ENCODE measurements at places on chromosomes 16 and 17.

GRCh38 chr16:67016143-67016542 lies 12.8 kb upstream of the CBFB start:
- no peak for DNase-seq

- DNase-seq: no peak
These were observed 2.6 kb downstream of the ZACN start for GRCh38 chr17:76081295-76082210.

DNA sequence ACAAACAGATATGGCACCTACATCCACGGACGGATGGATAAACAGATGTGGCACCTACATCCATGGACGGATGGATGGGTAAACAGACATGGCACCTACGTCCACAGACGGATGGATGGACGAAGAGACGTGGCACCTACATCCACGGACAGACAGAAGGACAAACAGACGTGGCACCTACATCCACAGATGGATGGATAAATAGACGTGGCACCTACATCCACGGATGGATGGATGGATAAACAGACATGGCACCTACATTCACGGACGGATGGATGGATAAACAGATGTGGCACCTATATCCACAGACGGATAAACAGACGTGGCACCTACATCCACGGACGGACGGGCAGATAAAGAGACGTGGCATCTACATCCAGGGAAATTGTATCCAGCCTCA lies 45.6 kb downstream of the TIMM22 start:
- no peak for DNase-seq

DNA sequence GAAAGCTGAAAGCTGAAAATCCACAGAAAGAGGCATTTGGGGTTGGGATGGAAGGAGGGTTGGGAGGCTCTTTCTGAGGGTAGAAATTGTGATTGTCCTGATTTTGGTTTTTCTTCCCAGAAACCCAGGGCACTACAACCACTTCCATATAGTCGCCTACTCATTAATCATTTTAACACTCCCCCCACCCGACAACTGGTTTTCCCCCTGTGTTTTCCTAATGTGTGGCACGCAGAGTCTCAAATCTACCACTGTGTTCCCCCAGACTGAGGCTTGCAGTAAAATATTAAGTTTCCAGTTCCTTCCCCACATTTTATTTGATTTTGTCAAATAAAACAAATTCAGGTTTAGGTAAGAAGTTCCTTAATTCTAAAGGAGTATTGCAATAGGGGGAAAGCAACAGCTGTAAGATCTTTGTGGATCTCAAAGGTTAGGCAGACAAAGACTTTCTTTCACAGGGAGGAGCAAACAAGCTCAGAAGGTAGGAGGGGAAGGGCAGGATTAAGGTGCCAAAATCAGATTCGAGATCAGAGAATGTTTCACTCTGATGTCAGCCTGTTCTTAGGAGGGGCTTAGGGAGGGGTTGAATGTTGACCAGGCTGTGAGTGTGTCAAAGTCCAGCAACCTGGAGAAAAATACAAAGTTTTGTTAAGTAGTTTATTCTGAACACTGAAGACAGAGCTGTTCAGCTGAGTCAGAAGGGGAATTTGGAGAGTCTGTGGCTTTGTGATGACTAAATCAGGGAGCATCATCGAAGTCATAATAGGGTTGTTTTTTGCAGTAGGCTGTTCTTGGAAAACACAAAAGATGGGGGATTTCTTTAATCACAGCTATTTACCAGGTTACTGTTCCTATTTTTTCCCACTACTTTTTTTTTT lies 3.6 kb downstream of the ZNF267 start:
- no peak for DNase-seq

- peak; percentile 37 for DNase-seq
These were observed 35.3 kb upstream of the RAI1 start for GRCh38 chr17:17645961-17646360.

GRCh38 chr17:9533441-9533840 lies 42.2 kb downstream of the STX8 start:
- DNase-seq: no peak

DNA sequence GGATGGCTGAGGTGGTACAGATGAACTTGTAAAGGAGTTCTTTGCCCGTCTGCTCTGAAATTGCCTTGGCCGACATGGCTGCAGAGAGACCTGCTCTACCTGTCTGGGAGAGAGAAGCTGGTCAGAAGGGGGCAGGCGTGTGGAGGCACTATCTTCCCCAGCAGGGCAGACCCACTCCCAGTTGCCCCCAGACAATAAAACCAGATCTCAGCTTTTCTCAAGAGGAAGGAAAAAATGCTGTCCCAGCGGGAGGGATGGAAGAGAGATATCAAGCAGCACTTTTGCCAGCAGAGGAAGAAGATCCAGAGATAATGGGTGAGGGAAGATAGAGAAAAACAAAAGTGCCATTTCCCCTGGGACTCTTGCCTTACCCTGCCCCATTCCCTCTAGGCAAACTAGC lies 5.0 kb downstream of the ACLY start:
- no peak for DNase-seq

DNA sequence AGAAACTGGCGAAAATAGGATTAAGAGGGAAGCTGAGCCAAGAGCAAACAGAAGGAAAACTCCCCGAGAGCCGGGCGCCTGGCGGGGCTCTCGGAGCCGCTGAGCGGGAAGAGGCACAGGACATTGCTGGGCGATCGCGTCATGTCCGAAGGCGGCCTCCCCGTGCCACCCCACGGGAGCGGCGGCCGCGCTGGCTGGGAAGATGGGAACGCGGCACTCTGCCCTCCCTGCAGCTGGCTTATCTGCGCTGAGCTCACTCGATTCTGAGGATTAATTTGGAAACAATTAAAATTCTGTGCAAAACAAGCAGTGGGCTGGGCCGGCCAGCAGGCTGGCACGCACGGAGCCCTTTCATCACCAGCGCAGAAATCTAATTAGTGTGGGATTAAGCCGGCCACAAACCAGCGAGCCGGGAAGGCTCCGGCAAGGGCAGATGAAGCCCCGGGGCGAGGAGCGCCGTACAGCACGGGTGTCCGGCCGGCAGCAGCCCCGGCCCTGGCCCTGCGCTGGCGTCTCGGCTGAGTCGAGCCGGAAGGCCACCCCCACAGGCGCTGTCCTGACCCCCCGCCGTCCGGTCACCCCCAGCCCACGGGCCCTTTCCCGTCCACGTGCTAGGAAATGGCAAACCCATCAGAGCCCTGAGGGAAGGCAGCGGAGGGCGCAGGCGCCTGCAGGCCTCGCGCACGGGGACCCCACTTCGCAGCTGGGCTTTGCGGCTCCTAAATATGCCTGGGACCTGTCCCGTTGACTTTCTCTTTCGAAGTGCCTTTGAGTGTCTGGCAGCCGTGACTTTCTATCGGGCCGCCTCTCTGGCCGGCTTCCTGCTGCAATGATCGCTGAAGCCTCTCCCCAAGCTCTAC lies 37.9 kb downstream of the SOX8 start:
- DNase-seq: peak; percentile 88

DNA sequence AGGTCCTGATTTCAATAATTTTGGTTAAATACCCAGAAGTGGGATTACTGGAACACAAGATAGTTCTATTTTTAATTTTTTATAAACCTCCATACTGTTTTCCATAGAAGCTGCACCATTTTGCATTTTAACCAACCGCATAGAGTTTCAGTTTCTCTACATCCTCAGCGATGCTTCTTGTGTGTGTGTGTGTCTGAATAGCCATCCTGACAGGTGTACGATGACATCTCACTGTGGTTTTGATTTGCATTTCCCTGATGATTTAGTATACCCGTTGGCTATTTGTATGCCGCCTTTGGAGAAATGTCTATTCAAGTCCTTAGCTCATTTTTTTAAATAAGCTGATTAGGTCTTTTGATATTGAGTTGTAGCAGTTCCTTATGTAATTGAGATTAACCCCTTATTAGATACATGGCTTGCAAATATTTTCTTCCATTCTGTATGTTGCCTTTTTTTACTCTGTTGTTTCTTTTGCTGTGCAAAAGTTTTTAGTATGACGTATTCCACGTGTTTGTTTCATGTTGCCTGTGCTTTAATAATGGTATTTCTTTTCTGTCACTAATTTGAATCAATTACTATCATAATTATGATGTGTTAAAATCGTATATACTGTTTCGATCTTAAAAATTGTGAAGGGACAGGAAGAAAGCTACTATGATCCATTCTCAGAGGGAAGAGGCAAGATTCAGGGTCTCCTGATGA lies 227.2 kb upstream of the MON1B start:
- DNase-seq: no peak

DNA sequence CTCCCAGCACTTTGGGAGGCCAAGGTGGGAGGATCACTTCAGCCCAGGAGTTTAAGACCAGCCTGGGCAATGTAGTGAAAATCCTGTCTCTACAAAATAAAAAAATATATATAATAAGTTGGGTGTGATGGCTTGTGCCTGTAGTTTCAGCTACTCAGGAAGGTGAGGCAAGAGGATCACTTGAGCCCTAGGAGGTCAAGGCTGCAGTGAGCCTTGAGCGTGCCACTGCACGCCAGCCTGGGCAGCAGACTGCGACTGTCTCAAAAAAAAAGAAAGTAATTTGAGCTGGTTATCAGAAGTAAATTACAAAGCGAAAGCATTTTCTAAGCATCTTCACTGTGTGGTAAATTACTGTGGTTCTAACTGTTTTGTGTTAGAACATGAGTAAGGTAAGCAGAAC lies 66.2 kb downstream of the NQO1 start:
- no peak for DNase-seq

DNA sequence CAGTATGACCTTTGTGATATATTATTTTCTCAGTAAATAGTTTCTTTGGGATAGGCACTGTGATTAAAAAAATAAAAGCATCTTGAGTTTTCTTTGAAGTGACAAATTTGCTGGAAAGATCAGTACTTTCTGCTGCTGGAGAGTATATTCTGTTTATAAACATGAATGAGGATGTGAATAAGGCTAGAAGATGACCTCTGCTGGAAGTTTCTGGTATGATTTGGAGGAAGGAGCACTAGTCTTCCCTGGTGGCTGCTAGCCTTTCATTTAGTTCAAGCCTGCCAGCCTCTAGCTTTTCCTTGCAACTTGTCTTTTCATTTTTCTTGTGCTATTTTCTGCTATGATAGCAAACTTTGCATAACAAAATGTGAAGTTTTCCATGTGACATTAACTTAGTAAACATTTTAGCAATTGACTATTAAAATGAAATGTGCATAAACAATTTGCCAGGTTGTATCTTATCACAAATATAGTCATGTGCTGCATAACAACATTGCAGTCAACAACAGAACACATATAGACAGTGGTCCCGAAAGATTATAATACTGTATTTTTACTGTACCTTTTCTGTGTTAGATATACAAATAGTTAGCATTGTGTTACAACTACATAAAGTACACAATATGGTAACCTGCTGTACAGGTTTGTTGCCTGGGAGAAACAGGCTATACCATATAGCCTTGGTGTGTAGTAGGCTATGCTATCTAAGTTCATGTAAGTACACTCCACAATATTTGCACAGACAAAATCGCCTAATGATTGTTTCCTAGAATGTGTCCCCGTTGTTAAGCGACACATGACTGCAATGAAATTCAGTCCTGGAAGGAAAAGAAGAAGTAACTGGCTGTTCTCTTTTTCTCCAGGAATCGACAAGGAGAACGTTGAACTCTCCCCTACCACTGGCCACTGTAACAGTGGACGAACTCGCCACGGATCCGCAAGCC lies 18.1 kb upstream of the RAB11FIP4 start:
- no peak for DNase-seq

- no peak for DNase-seq
These were observed 310.0 kb downstream of the SEC14L1 start for GRCh38 chr17:77450742-77451244.

DNA sequence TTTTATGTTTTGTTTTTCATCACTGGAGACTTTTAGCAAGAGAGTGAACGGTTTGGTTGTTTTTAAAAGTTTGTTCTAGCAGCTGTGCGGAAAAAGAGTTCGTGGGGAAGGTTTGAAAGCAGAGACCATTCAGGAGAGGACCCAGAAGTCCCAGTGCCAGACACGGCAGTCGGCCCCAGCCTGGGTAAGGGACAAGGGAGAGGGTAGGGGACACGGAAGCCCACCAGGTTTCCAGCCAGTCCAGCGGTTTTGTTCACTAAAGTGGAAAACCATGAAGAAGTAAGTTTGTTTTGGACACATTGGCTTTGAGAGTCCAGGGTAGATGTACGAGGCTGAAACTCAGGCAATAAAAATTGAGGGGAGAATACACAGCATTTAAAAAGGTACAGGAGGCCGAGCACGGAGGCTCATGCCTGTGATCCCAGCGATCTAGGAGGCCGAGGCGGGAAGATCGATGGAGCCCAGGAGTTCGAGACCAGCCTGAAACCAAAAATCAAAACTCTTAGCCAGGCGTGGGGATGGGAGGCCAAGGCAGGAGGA lies 56.8 kb upstream of the RPH3AL start:
- no peak for DNase-seq

GRCh38 chr16:3173892-3174617 lies 13.9 kb upstream of the OR1F1 start:
- DNase-seq: peak; percentile 70

DNA sequence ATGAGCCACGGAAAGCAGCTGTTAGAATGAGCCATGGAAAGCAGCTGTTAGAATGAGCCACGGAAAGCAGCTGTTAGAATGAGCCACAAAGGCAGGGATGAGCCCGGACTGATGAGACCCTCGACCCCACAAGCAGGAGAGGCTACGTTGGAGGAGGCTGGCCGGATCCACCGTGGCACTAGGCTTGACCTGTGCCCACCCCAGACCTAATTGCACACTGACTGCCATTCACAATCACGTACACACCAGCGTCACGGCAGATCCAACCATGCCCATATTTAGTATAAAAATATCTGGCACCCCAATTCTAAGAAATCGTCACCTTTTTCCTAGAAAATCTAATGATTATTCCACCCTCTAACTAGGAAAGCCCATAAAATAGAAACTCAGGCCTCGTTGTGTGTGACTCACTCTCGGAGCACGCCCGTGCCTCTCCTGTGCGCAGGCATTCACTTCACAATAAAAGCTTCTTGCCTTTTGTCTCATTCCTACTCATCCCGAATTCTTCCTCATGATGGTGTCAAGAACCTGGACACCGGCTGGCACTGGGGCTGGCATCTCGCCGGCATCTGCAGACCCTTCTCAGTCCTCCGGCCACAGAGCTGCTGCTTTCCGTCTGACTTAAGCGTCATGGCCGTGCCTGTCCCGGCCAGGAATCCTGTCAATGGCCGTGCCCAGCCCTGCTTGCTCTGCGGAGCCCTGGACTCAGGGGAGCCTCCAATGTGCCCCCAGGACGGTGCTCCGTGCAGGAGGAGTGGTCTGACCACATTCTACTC lies 5.5 kb upstream of the SECTM1 start:
- peak; percentile 98 for DNase-seq

DNA sequence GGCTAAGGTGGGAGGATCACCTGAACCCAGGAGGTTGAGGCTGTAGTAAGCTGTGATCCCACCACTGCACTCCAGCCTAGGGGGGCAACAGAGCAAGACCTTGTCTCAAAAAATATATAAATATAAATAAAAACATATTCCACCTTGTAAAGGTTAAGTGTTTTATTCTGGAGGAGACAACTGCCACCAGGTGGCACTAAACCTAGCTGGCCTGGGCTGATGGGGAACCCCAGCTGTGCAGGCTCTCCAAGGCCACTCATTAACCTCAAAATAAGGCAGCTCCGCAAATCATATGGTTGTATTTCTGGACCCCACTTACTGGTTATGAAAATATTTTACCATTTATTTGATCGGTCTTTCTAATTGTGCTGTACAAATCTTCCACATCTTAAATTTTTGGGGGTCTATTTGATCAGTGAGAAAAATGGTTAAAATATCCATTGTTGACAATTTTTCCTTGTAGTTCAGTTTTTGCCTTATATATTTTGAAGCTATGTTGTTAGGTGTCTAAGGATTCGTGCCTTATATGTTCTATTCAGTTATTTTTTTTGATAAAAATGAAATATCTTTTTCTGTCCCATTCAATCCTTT lies 8.5 kb upstream of the ICAM2 start:
- peak; percentile 46 for DNase-seq

Measured in SJCRH30 (cell line).